ENCODE measurements at places on chromosomes 11 and 22.

- DNase-seq = no peak
These were observed 10.0 kb upstream of the ZNRF3 start for GRCh38 chr22:28873183-28873963.

DNA sequence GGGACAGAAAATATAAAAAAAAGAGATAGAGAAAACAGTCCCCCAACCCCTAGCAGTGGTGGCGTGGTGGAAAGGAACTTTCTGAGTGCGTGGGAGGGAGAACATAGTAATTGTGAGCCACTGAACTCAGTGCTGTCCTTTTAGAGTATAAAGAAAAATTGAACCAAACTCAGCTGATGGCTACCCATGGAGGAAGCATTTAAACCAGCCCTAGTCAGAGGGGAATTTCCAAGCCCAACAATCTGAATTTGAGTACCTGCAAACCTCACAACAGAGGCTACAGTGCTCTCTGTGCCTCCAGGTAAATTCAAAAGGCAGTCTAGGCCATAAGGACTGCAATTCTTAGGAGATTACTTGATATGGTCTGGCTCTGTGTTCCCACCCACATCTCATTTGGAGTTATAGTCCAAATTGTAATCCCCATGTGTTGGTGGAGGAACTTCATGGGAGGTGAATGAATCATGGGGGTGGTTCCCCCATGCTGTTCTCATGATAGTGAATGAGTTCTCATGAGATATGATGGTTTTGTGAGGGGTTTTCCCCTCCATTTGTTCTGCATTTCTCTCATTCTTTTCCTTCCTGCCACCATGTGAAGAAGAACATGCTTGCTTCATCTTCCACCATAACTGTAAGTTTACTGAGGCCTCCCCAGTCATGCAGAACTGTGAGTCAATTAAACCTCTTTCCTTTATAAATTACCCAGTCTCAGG, 687.8 kb downstream of the FAM181B start:
- DNase-seq = no peak

DNA sequence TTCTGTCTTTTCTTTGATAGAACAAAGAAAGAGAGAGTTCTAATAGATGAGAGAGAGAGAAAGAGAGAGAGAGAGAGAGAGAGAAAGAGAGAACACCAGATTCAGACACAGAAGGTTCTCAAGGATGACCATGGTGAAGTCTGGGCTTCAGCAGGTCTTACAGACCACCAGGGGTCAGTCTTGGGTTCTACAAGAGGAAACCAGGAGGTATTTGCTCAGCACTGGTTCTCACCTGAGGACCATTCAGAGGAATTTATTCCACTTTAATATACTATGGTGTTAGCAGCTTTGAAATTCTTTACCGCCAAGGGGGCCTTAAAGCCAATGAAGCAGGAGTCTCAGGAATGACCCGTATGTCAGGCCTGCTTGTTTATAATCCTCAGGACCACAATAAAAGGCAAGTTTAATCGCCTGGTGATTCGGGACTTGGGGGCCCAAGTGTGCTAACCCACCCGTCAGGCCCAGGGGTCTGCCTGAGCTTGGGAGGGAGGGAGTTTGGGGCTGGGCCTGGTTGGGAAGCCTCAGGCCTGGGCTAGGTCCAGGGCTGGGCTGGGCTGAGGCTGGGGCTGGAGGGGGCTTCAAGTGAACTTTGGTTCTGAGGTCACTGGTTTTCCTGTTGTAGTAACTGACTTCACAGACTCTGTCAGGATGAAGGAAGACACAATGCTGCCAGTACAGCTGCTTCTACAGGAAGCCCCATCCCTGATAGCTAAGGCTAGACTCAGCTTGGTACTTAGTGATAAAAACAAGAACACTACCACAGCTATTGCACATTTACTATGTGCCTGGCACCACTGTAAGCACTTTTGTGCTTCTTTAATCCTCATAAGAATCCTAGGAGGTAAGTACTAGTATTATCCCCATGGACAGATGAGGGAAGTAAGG, 179.2 kb upstream of the ZBED5 start:
- no peak for DNase-seq

DNA sequence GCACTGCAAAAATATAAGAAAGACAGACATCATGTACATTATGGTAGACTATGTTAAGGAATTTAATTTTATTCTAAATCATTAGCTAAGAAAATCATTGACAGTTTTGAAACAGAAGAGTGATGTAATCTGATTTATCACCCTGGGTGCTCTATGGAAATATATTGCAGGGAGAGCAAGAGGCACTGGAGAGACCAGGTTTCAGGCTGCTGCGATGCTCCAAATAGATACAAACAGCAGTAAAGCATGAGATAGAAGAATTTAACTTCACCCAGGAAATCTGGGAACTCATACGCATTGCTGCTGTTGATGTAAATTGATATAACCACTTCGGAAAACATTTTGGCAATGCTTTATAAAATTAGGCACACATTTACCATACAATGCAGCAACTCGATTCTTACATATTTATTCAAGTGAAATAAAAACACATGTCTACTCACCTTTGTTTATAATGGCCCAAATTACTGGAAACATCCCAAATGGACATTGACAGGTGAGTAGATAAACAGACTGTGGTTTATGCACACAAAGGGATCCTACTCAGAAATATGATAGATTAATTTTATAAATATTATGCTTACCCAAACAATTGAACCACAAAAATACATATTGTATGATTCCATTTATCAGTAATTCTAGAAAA, 535.1 kb upstream of the CHORDC1 start:
- DNase-seq = no peak

- DNase-seq = no peak
These were observed 30.4 kb downstream of the FEZ1 start for GRCh38 chr11:125465701-125466100.

DNA sequence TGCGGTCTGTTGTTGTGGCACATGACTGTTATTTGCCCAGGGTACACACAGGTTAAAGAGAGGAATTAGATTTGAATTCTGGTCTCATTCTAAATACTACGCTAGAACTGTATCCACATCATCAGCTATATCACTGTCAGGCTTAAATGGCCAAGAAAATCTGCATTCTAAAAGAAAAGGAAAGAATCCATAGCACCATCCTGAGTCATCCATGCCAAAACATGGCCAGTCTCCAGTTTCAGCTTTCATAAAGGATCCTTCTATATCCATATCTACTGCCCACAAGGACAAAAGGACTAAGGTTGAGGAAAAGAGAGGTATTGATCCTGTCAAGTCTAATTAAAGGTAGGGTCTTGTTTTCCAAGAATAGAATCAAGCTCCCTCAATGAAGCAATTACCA, 73.6 kb upstream of the GDPD4 start:
- DNase-seq = no peak

- DNase-seq = no peak
These were observed 1.4 kb downstream of the TENM4 start for GRCh38 chr11:79439410-79439885.

GRCh38 chr11:86247608-86248007, 3.1 kb downstream of the EED start:
- DNase-seq = no peak

DNA sequence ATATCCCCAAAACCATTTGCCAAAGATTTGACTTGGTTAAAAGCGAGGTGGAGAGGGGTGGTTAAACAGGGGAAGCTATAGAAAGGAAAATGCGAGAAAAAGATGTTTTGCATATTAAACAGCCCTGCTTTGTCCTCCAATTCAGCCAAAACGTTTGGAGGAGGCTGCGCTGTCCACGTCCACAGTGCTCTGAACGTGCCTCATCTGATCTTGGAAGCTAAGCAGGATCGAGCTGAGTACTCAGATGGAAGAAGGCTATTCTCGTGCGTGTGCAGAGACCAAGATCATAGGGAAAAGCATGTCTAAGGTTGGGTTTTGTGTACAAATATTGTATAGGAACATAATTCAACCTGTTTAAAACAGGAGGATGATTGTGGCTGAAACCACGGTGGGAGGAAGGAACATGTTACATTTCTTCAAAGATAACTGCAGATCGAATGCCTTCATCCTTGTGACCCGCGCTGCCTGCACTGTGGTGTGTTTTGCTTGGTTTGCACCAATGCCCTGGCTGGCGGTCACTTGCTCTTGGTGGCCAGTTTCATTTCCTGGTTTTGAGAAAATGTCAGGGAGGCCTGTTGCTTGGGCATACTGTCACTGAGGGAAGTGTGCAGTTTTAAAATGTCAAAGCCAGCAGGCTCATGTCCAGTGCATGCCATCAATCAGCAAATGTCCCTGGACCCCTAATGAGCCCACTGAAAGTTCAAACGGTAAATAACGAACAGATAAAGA, 40.4 kb downstream of the FLI1 start:
- DNase-seq = no peak

DNA sequence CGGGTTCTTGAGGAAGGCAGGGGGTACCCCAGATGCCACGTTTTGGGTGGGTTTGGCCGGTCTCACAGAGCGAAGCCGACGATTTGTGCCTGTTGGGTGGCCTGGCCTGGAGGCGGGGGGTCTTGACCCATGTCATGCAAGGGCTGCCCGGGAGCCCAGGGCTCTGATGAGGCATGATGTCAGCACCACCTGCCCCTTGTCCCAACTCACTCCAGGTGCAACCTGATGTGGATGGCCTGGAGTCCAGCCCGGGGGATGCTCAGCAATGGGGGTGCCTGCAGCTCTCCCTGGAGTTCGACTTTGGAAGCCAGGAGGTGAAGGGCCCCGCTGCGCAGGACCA, 851 bp downstream of the SYT8 start:
- DNase-seq = no peak

DNA sequence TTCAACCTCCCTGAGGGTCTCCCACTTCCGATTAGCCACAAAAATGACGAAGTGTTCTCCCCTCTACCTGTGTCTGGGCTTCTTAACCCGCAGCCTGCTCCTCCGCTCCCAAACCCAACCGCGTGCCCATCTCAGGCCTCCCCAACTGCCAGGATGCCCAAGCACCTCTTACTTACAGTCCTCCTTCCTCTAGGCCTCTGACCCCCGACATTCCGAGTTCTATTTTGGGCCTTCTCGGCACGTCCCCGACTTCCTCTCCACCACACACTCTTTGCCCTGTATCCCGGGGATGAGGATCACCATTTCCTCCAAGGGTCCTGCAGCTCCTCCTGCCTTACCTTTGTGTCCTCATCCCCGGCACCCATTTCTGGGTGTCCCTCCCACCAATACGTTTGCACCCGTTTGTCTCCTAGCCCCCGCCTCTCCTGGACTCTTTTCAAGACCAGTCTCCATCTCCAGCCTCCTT, 388 bp upstream of the MUS81 start:
- peak; percentile 51 for DNase-seq

GRCh38 chr11:93694109-93694508, 32.6 kb downstream of the CEP295 start:
- no peak for DNase-seq

GRCh38 chr11:61897387-61898246, 6.3 kb upstream of the FADS3 start:
- peak; percentile 58 for DNase-seq

DNA sequence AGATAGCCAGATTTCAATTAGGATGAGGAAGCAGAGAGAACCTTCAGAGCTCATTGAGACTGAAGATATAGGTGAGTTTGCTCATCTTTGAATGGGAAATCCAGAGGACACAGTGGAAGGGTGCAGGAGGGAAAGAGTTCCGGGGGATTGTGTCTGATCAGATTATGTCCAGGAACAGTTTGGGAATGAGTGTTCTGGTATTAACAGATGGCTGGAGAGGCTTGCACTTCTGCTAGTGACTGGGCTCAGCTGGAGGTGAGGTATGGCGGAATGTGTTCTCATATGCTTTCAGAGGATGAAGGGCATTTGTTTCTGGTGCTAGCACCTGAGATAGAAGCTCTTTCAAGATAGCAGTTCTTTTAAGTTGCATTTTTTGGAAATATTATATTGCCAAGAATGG, 27.6 kb downstream of the ALKBH3 start:
- DNase-seq = no peak

GRCh38 chr22:30705710-30706651, 11.3 kb downstream of the OSBP2 start:
- no peak for DNase-seq

DNA sequence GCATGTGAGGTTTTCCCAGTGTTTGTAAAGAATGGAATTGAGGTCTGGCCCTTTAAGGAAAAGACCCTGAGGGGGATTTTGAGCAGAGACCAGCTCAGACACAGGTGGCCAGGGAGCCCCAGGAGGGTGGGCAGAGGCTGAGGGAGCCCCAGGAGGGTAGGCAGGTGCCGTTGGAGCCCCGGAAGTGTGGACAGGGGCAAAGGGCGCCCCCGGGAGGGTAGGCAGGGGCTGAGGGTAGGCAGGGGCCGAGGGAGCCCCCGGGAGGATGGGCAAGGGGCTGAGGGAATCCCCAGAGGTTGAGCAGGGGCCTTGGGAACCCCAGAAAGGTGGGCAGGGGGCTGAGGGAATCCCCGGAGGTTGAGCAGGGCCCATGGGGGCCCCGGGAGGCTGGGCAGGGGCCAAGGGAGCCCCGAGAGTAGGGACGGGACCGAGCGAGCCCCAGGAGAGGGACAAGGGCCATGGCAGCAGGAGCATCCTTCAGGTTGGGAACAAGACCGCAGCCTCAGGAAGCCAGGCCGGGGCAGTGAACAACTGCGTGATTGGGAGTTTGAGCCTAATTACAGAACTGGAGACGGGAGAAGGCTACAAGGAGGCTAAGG, 292.0 kb downstream of the BRD1 start:
- no peak for DNase-seq

- no peak for DNase-seq
These were observed 124.0 kb downstream of the FEZ1 start for GRCh38 chr11:125372088-125372487.

DNA sequence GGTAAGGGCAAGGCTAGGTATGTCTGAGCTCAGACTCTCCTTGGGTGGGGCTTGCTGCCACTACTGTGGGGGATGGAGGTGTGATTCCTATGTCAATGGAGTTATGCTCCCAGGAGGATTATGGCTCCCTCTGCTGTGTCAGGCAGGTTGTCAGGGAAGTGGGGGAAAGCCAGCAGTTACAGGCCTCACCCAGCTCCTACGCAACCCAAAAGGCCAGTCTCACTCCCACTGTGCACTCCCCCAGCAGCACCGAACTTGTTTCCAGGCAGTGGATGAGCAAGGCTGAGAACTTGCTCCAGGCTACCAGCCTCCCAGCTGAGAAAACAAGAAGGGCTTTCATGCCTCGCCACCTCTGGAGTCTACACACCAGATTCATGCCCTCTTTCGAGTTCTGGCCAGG, 18.2 kb downstream of the C11orf91 start:
- DNase-seq = no peak

DNA sequence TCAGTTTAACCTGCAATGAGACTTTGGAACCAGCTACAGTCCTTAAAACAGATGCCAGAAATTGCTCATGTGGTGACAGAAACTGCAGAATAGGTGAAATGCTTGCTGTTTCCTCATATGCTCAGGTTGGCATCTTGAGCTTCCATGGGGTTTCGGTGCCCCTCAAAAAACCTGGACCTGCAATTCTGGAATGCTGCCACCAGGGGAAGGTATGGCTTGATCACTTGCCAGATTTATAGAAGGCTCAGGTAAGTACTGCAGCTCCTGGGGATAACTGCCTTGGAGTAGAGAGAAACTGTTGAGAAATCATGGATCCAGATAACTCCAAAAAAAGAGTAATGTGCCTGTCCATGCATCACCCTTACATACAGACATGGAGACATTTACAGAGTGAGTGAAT, 113.0 kb downstream of the CTTN start:
- no peak for DNase-seq
